Activated CD4-positive, alpha-beta T cell treated with anti-CD3 and anti-CD28 coated beads for 1 hour (primary cell): ENCODE measurements at places on chromosomes 4 and X.

- no peak for DNase-seq
Measured at GRCh38 chrX:153334654-153335295, 822 bp downstream of the ZNF275 start.

DNA sequence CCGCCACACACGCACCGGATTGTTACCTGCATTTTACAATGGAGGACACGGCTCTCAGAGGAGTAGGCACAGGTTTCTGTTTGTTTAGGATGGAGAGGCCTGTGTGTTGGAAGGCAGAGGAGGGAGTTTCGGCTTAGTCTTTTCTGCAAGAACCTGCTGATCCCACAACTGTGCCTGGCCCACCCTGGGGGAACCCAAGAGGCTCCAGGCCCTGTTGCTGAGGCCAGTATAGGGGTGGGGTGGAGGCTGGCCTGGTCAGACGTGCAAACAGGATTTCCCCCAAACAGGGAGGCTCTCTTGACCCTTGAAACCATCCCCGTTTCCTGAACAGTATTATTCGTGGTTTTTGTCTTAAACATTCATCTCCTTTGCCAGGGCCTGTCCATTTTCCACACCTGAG, 772 bp upstream of the SLC49A3 start:
- no peak for DNase-seq

DNA sequence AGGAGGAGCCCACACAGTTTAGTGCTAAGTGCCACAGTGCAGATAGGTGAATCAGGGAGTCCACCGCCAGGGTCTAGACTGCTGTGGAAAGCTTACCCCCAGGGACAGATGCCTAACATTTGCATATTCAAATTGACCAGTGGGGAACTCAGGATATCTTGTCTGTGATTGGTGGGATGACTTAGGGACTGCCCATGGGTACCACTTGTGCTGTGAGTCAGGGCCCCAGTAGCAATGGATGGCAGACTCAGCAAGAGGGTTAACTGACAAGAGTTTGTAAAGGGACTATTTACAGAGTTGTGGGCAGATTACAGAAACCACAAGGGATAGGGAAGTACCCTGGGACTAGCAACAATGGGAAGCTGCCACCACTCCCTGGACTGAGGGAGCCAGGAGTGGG, 282.1 kb downstream of the BCOR start:
- DNase-seq, result no peak

DNA sequence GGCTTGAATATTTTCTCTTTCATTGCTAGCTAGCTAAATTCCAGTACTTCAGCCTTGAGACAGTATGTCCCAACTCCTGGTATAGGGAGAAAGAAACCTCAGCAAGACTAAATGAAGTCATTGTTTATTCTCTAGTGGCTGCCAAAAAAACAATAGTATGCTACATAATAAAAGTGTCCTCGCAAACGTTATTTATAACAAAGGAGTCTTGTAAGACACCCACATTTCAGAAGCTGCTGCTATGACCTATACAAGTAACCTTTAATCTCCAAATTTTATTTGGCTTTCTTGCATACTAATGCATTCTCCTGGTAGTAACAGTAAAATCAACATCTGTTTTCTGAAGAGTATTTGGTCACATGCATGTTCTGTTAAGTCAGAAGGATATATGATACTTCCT, 28.8 kb downstream of the NEK1 start:
- DNase-seq, result no peak
